ENCODE measurements at places on chromosomes 11 and 22.

GRCh38 chr11:92811341-92811740 is 158.1 kb upstream of the MTNR1B start:
- no peak for DNase-seq

DNA sequence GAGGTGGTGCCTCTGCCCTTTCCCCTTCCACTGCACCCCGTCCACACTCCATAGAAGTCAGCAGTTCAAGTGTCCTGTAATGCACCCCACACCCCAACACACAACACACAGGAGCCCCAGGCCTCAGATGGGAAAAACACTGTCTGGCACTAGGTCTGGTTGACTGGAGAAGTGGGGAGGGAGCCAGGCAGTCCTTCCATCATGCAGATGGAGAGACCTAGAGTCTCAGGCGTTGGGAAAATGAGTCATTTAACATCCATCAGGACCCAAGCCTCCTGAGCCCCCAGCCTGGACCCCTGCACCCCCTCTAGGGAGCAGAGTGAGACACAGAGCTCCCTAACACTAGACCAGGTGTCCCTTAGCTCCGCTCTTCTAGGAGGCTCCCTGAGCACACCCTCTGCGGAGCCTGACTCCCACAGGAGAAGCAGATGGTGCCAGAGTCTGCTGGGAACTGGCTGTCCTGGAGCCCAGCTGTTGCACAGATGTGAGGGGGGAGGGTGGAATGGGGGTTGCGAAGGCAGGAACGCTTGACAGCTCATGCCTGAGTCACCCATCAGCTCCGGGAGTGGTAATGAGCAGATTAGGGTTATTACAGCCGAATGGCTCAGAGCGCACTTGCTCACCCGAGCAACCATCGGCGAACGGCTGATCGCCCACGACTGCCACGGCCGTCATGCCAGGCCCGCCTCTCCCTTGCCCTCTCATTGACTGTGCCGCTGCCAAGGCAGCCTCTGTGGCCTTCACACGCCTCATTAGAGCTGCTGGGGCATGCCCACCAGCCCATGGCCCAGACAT is 22.1 kb upstream of the SYT7 start:
- DNase-seq, result no peak

- DNase-seq, result peak; percentile 18
Observed at GRCh38 chr22:22893077-22893805, 5.6 kb downstream of the IGLL5 start.

DNA sequence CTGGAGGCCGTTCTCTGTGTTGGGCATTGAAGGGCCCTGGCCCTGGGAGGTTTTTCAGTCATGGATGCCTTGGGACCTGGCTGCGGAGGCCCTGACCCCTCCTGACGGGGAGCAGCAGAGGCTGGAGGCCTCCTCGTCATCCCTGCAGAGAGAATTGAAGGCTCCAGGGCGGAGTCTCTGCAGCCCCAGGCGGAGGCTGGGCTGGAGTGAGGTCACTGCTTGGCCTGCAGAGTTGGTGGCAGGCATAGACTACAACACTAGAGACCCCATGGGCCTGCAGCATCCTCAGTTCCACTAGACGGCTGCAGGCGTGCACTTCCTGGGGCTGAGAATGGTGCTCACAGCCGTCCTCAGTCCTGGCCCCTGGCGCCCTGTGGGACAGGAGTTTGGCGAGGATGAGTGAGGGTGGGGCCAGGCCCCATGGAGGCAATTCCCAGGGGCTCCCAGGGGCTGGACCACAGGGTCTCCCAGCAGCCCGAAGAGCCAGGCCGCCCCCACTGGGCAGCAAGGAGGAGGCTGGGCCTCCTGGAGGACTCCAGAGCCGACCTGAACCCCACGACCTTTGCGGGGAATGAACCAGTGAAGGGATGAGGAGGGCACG is 1194.9 kb downstream of the BRD1 start:
- DNase-seq, result no peak

GRCh38 chr11:44701276-44701675 is 25.5 kb upstream of the TSPAN18 start:
- DNase-seq, result no peak

- no peak for DNase-seq
Observed at GRCh38 chr11:90364527-90364926, 141.7 kb upstream of the CHORDC1 start.

DNA sequence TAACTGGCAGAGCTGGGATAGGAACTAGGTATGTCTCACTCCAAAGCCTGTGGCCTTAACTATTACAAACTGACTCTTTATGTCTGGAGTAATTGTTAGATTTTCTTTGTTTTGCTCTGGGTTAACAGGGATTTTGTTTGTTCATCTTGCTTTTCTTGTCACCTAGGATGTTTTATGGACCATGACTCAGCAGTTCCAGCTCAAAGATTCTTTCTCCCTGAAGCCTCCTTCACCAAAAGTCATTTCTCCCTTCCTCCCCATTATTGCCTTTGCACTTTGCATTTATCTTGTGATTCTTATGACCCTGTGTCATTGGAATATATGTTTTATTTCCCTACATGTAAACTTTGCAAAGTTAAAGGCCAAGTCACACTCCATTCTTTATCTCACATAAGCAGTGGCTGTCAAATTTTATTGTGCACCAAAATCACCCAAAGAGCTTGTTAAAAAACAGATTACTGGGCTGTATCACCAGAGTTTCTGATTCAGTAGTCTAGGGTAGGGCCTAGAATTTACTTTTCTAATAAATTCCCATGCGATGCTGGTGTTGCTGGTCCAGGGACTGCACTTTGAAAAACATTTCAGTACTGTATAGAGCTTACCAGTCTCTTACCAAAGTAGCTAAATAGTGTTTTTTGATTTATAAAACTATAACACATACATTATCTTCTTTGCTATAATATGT is 327.7 kb downstream of the DLG2 start:
- DNase-seq, result no peak

- no peak for DNase-seq
Observed at GRCh38 chr11:102267609-102268008, 49.7 kb upstream of the BIRC3 start.

Data from activated CD4-positive, CD25-positive, alpha-beta regulatory T cell treated with anti-CD3 and anti-CD28 coated beads, Interleukin-2, amount 50 U/mL, for 72 hours (primary cell).